ENCODE measurements at places on chromosomes 5 and 9.

- DNase-seq, result no peak
Observed at GRCh38 chr5:159449925-159450324, 119.6 kb upstream of the IL12B start.

- DNase-seq, result no peak
Observed at GRCh38 chr5:61275841-61276240, 56.2 kb upstream of the ZSWIM6 start.

- no peak for DNase-seq
Observed at GRCh38 chr5:138515556-138516245, 27.3 kb downstream of the ETF1 start.

DNA sequence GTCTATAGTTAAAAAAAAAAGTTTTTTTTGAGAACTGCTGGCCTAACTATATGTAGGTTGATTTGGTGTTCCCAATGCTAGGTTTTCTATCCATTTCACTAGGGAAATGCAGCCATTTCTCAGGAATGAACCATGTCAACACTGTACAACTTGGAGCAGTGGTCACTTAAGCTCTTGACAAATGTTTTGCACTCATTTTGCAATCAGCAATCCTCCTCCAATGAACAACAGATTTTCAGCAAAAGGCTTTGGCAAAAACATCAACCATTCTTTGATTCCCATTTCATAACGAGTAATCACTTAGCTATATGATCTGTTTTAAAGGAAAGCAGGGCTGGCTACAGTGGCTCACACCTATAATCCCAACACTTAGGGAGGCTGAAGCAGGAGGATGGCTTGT, 17.9 kb downstream of the STRBP start:
- DNase-seq, result no peak

All from left kidney (tissue), 8 donors.